ENCODE measurements at places on chromosomes 3 and 15.

DNA sequence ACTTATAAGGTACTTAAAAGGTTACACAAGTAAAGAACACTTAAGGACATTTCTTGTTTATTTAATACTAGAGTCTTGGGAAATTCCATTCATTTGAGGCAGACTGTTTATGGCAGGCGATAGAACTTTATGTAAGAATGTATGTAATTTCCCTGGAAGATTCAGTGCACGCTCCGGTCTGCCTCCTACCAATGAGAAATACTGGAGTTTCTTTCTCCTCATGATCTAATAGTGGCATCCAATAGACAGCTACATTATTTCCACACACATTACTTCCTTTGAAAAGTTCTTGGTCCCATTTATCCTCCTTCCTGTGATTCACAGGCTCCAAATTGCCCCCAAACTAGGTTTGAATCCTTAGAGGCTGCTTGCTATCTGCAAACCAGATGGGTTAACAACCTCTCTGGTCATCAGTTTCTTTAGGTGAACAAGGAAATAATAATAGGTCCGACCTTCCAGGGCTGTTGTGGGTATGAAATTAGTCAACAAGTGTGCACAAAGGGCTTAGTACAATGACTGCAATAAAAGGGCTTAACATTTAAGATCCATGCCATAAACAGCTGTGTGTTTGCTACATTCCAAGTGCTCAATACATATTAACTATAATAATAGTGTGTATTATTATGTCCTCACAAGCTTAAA is 30.7 kb downstream of the EIF4E3 start:
- DNase-seq: no peak

- DNase-seq: no peak
Measured at GRCh38 chr15:67736810-67737209, 88.5 kb upstream of the SKOR1 start.

DNA sequence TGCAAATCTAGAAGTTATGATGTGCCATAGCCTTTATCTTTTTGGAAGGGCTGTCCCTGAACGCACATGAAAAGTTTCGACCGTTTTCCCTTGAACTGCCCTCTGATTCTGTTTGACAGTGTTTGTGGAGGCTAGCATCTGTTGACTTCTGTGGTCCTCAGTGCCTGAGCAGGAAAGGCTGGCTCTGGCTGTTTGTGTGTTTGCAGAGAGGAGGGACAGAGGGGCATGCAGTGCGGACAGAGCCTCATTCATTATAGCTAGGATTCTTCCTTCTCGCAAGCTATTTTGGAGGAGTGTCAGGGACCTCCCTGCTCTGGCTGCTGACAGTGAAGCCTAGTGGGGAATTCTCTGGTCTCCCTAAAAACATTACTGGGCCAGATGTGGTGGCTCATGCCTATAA is 64.5 kb downstream of the CDAN1 start:
- DNase-seq: no peak

- DNase-seq: no peak
Measured at GRCh38 chr3:188134856-188135255, 19.1 kb upstream of the LPP start.

GRCh38 chr3:194184801-194185200 is 48.9 kb downstream of the HES1 start:
- no peak for DNase-seq

DNA sequence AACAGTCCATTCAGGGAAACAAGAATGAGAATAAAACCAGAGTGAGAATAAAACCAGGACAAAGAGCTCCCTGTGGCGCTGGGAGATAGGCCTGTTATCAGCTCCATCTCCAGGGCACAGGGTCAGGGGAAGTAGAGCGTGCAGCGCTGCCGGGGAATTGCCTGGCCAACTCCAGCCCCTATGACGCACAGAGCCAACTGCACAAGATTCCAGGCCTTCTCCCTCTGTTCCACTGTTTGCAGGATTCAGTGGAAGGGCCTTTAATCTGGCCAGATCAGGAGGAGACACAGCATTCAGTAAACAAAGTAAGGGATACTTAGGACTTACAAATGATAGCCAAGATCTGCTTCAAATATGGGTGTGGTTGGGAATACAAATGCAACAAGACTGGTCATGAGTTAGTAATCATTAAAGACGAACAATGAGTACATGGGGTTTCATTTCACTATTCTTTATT is 49.4 kb downstream of the ITGB5 start:
- DNase-seq: no peak

DNA sequence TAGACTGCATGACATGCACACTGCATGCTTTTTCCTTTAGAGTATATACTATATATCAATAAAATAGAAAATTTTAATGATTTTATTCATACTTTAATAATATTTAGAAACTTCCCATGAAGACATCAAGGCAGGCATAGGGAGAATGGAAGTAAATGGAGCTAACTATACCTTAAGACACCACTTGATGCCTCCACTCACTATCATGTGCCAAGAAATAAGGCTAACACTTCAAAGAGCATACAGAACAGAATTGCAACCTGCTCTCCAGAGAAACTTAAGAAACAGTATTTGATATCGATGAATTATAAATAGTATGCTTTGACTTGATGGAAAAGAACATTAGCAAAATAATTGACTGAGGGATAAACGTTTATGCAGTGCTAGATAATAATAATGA is 192.6 kb upstream of the MBNL1 start:
- no peak for DNase-seq

DNA sequence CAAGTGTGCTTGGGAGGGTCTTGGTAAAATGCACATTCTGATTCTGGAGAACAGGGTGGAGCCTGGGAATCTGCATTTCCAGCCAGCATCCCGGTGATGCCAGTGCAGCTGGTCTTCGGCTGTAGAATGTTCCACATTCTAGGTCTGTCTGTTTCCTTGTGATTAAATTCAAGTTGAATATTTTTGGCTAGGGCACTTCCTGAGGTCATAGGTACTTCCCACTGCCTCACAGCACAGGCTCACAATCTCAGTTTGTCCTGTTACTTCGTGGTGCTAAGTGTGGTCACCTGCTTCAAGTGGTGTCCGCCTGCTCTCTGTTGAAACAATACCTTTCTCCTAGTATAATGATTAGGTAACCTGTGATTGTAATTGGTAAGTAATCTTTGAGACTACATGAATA is 40.1 kb downstream of the FLNB start:
- no peak for DNase-seq

GRCh38 chr15:75517233-75517632 is 61.9 kb downstream of the PTPN9 start:
- no peak for DNase-seq

DNA sequence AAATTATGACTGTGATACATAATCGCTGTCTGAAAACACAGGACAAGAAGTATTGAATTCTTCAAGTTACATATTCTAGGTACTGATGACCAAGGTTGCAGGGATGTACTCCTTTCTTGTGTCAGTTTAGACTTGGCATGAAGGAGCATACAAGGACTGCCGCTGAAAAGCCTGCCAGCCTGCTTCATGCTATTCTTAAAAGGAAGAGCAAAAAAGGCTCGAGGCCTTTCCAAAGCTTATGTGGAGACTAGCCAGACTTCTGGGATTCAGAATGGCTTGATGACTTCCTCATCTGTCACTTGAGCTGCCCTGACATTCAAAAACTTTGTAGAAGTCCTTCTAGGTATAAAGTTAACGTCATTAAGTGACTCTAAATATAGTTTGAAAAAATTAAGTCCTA is 92.0 kb downstream of the CADM2 start:
- no peak for DNase-seq

GRCh38 chr15:85540085-85540797 is 159.8 kb downstream of the AKAP13 start:
- no peak for DNase-seq

DNA sequence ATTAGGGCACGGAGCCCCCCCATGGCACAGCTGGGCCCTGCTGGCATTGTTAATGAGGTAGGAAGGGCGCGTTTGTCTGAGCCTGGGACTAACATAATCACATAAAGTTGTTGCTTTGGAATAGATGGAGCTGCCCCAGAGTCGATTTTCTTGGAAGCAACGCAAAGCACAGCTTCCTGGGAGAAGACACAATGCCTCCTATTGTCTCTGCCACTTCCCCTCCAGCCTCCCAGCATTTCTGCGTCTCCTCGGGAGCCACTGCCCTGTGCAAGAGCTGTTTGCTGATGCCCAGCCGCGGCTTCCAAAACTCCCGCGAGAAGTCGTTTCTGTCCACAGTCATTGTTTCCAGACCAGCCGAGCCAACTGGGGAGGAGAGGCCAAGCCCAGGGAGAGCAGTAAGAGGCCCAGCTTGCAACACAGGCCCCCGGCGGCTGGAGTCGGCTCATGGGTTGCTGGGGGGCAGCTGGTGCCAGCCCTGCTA is 18.1 kb upstream of the ALDH1A3 start:
- no peak for DNase-seq

DNA sequence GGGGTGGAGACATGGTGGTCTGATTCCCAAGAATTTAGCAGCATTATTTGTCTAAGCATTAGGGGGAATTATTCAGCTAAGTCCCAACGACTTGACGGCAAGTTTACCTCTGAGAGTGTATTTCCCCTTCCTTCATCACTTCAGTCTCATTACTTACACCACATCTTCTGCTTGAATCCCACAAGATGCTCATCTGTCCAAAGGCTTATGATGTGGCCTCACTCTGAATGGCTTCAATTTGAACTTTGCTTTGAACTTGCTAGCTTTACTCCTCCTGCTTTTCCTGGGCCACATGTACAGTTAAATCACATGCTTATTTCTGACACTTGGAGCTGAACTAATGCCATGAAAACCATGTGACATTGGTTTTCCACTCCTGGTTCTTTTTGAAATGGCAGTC is 231.3 kb upstream of the SATB1 start:
- no peak for DNase-seq
